Stimulated activated CD8-positive, alpha-beta memory T cell treated with anti-CD3 and anti-CD28 coated beads, Interleukin-7, amount 100 ng/mL, for 24 hours (primary cell): ENCODE measurements at places on chromosomes 1 and 21.

DNA sequence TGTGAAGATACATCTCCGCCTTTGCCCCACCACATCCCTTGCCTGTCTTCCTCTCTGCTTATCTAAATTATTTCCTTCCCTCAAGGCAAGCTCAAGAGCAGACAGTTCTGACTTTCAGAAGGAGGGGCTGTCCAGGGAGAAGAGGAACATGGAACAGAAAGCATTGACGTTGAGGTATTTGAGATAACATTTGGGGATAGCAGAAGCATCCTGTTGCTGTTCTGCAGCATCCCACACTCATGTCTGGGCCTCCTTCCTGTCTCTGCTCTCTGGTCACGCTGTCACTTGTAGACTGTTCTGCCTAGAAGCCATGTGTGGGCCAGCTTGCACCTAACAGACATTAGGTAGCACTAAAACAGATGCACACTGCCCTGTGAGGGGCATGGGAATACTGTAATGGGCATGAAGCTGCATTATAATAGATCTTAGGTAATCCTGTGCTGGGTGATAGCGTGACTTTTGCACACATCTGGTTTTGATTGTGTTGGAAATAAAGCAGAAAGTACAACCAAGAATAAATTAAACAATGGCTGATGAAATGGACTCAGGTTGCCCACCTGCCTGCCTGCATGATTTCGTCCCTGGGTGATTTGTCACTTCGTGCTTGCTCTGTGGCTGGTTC, 660 bp upstream of the RD3 start:
- DNase-seq, result no peak

DNA sequence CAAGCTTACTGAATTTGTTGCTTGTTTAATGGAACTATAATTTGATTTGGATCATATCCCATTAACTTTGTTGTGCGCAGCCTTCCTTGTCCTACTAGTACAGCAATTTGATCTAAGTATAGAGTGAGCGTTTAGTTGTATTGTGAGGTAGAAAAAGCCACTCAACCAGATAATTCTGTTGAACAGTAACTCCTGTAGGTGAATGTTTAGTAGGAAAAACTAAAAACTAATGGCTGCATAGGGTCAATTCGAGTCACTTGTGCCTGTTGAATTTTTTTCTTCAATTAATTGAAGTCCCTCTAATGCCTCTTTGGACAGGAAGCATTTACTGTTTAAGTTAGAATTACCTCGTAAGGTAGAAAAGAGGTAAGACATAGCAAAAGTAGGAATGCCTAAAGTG, 15.0 kb upstream of the EPHX1 start:
- DNase-seq, result no peak

- no peak for DNase-seq
Observed at GRCh38 chr1:237411621-237412020, 369.6 kb downstream of the RYR2 start.

DNA sequence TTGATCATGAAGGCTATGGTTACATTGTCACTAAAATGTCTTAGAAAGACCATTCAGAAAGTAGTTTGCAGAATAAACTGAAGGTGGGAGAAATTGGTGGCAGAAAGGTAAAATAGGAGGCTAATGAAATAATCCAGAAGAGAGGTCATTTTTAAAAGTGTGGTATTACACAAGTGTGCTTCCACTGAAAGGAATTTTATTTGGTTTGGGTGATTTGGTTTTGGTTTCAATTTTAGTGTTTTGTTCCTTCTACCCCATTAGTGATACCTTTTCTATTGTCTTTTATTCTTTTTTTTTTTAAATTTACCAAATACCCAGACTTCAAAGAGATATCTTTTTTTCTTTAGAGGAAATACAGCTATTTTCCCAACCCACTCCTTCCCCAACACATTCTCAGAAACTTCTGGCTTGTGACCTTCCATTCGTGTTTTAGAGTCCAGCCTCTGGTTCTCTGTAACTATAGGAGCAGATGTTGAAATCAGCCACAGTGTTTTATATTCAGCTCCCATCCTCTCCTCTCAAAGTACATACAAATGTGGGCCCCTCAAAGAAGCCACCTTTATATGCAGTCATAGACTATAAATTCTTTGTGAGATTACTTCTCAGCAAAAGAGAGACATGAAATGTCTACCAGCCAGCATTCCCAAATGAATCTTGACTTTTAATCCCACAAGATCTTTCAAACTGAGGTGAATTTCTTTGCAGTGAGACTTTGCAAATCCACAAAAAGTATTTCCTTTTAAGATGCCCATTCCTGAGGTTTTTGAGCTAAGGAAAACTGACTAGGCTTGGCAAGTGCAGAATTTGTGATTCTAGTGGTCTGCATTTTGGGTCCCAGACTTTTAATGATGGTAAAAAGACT, 42.0 kb upstream of the PALMD start:
- no peak for DNase-seq

DNA sequence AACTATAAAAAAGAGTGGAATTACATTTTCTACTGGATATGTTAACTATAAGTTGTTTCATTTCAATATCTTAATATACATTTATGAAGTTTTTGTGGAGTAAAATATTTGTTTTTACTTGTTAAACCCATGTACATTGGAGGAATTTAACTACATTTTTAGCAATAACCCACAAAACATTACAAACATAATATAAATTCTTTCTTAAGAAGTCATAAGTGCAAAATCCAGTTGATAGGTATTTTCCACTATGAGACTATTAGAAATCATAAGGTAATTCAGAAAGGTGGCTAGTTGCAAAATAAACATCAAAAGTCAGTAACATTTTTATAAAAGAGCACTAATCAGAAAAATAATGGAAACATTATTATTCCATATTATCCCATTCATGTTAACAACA, 73.9 kb upstream of the RRP15 start:
- DNase-seq, result no peak

- DNase-seq, result no peak
Observed at GRCh38 chr1:156648951-156649350, 7.0 kb downstream of the BCAN start.

DNA sequence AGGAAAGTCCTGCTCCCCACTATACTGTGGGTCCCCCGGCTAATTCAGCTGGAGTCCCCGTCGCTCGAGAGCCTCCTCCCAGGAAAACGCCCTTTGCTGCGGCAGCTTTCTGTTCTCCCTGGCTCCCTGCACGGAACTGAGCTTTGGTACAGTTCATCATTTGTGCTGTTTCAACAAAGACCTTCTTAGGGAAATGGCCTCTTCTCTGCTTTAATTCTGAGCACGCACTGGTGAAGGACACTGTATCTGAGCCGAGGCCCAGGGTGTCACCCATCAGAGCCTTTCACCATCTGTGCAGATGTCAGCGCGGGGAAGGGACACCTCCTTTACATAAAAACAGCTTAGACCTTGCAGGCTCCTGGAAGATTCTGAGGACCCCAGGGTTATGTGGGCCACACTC, 13.5 kb upstream of the PEX10 start:
- DNase-seq, result no peak

GRCh38 chr1:89904219-89904980, 83.6 kb downstream of the LRRC8D start:
- DNase-seq, result no peak

- no peak for DNase-seq
Observed at GRCh38 chr1:158457246-158457645, 4.4 kb upstream of the OR10K1 start.

DNA sequence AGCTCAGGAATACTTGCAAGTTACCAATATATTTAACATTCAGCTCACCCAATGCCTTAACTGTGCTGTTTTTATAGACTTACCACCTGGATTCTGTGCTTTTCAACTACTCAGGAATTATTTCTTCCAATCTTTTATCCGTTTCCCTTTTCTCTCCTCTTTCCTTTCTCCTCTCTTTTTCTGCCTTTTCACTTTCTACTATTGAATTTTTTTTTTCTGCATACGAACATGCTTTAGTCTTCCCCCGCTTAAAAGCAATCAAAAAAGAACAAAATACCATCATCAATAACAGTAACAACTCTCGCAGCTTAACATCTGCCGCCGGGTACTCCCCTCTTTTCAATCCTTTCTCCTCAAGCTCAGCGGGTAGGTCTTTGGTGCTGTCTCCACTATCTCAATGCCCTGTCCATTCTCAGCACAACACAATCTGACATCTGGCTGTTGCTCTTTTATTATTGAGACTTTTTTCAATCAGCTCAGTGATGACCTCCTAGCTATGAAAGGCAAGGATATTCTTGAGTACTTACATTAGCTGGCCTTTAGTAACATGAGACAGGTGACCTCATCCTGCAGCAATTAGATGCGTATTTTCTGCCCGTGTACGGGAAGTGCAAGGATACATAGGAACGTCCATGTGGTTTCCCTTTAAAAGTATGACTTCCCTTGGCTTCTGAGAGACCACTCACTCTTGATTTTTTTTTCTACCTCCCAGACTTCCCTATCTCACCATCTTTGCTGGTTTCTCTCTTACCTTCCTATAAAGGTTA, 40.2 kb upstream of the SIPA1L2 start:
- no peak for DNase-seq

DNA sequence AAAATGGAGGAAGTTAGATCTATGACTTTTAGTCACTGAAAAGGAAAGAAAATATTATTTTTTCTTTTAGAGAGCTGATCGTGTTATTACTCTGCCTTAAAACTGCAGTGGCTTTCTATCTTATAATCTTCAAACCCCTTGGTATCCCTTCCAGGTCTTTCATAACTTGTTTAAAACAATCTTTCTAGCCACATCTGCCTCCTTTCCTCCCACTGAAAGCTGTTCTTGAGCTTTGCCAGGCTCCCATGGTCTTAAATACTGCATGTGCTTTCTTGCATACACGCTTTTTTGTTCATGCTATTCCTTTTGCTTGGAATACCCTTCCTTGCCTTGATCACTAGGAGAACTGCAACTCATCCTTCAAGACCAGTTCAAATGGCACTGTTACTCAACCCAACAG, 65.9 kb upstream of the GADD45A start:
- no peak for DNase-seq

GRCh38 chr1:226945106-226945857, 5.2 kb downstream of the COQ8A start:
- DNase-seq, result no peak

DNA sequence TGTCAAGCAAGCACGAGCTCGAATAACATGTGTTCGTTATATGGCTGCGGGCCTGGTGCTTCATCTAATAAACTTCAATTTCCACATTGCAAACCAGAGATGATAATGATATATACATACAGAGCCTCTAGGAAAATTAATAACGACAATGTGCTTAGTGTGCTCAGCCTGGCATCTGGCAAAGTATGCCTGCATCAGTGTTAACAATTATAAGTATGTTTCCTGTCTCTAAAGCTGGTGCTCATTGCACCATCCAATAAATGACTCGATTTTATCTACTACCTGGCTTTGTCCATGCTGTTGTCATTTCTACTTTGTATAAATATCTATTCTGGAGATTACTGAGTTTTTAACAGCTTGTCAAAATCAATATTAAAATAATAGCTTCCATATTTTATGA, 1402.6 kb downstream of the MRPL39 start:
- DNase-seq, result no peak

GRCh38 chr1:115089420-115090185, at the start of gene TSPAN2:
Gene TSPAN2 (minus strand): TSS chr1:115089503. CDS start chr1:115089432, 71 bp downstream.
- DNase-seq, result no peak

GRCh38 chr1:87149241-87150041, 179.2 kb upstream of the LMO4 start:
- no peak for DNase-seq

- no peak for DNase-seq
Observed at GRCh38 chr1:117270679-117271078, 60.0 kb upstream of the VTCN1 start.

DNA sequence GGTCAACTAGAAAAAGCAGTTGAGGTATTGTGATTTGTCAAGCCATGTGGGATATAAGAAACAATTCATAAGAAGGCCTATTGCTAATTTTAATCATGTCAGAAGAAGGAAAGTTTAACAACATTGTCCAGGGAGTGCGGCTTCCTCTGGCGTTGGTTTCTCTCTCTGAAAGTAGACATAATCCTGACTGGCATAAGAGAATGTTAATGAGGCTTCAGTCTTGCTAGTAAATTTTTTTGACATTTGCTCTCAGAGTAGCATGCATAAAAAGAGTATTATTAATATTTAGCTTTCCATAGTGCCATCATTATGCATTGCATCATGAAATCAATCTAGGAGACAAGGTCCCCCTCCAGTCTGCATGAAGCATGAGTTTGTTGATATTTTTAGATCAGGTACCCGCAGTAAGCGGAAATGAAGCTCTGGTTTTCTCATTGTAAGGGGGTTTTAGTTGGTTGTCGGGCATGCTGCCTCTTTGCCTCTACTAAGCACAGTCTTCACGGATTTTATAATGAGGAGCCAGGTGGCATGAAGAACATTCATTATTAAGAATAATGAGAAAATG, 12.8 kb upstream of the PRDM2 start:
- DNase-seq, result no peak

GRCh38 chr1:228304766-228305395, 97.0 kb downstream of the OBSCN start:
- DNase-seq, result no peak

GRCh38 chr1:165696625-165697100, 1.7 kb downstream of the ALDH9A1 start:
- no peak for DNase-seq

GRCh38 chr1:12135612-12136011, 31.2 kb upstream of the TNFRSF1B start:
- no peak for DNase-seq

- no peak for DNase-seq
Observed at GRCh38 chr1:232684371-232685105, 54.6 kb upstream of the SIPA1L2 start.

- DNase-seq, result no peak
Observed at GRCh38 chr1:153774780-153775457, at the start of gene SLC27A3. Gene SLC27A3 (plus strand): TSS chr1:153775407. CDS start chr1:153775498, 91 bp downstream.

GRCh38 chr1:209557221-209557620, 26.3 kb upstream of the CAMK1G start:
- DNase-seq, result no peak

DNA sequence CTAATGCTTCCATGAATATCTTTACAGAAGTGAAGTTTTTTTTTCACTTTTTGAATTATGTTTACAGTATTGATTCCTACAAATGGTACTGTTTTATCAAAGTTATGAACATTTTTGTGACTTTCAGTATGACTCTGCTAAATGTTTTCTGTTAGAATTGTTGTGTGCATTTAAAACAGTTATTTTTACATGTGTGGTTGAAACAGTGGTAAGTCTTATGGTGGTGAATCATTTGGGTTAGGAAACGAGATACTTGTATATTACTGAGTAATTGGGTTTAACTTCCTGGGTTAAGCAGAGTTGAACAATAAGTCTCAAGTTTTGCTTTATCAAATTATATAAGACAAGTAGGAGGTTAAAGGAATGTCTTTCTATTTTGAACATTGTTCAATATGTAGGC, 66.8 kb downstream of the VPS13D start:
- no peak for DNase-seq
